Left cardiac atrium (tissue), 4 donors: ENCODE measurements at places on chromosomes 7 and 10. TPM values are rescaled to one million over a fixed set of nuclear protein-coding genes. Genes with fewer than 3 reads are reported as not detected.

Gene TMEM213
- total RNA-seq: not detected

Gene NRCAM
- 3.4 TPM for total RNA-seq

Gene SRRM3
- total RNA-seq: 19.7 TPM

Gene KCP
- total RNA-seq: 0.31 TPM

Gene SPDYE11
- not detected for total RNA-seq

DNA sequence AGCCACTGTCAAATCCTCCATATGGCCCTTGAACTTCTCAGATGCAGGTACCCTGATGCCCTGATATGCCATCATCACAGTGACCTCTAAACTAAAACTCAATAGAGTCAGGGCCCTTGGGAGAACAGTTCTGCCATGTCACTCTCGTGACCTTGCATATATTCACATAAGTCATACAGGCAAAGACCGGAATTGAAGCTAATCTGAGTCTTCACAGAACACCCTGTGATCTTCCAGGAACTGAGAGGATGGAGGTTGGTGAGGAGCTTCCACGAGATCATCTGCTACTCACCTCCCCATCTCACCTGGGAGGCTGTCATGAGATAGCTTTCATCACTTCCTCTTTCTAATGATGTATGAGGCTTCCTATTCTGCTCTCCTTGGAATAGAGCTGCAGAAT lies 228.7 kb upstream of the CCDC6 start:
- DNase-seq: no peak

- DNase-seq: no peak
Observed at GRCh38 chr7:105016709-105017656, 3.0 kb downstream of the KMT2E start.

DNA sequence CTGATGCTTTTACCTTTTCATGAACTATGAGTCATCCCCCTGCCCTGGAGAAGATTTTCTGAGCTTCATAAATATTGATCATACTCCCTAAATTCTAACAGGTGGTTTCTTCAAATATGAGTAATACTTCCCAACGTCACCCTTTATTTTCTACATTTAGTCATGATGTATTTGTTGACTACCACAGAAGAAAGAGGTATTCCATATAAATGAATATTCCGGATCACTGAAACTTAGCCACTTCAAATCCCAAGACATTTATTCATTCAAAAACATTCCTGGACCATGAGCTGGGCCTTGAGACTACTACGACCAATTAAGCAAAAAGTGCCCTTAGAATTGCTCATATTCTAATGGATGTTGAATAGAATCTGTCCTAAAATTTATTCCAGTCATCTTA lies 395.8 kb upstream of the NPVF start:
- no peak for DNase-seq

DNA sequence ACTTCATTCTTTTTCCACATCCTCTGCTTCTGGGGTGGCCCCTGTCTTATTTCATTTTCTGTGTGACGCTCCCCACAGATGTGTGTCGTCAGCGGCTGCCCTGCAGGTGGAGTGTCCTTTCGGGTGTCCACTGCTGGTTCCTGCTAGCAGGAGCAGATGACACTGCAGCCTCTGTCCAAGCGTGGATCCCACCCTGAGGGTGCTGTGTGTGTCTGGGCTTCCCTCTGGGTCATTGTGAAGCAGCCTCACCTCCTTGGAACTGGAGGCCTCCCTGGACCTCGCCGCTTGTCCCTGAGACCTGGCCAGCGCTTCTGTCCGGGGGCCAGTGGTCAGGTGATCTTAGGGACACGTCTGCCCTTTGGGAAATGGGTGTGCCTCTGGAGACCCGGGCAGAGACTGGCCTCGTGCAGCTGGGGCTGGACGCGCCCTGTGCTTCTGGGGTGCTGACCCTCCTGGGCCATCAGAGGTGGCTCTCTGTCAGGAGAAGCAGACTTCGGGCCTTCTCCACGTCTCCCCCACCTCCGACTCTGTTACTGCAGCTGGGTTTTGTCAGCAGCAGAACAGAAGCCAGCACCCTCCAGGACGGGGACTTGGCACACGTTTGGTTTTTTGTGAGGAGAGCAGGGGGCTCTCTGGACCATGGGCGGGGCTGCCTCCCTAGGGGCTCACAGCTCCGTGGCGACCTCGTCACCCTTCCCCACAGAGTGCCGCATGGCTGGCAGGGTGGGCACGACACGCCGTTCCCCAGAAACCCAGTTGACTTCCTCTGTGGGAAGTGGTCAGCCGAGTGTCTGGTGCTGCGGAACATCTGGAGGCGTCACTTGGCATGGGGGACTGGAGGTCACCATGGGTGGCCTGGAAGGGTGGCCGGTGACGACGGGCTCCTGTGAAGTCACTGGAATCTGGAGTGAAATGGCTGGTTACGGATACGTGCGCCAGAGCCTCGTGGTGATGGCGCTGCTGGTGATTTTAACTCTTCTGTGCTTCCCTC lies 48.4 kb downstream of the INPP5A start:
- peak; percentile 56 for DNase-seq

GRCh38 chr10:130338636-130339024 lies 202.4 kb downstream of the GLRX3 start:
- no peak for DNase-seq

DNA sequence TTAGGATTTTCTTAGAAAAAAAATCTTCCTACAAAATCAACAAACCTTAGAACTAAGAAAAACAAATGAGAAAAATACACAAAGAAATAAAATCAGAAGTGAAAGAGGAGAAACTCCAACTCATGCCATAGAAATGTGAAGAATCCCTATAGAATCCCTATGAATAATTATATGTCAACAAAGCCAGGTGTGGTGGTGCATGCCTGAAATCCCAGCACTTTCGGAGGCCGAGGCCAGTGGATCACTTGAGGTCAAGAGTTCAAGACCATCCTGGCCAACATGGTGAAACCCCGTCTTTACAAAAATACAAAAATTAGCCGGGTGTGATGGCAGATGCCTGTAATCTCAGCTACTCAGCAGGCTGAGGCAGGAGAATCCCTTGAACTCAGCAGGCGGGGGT lies 27.1 kb downstream of the ACSM6 start:
- DNase-seq: no peak

DNA sequence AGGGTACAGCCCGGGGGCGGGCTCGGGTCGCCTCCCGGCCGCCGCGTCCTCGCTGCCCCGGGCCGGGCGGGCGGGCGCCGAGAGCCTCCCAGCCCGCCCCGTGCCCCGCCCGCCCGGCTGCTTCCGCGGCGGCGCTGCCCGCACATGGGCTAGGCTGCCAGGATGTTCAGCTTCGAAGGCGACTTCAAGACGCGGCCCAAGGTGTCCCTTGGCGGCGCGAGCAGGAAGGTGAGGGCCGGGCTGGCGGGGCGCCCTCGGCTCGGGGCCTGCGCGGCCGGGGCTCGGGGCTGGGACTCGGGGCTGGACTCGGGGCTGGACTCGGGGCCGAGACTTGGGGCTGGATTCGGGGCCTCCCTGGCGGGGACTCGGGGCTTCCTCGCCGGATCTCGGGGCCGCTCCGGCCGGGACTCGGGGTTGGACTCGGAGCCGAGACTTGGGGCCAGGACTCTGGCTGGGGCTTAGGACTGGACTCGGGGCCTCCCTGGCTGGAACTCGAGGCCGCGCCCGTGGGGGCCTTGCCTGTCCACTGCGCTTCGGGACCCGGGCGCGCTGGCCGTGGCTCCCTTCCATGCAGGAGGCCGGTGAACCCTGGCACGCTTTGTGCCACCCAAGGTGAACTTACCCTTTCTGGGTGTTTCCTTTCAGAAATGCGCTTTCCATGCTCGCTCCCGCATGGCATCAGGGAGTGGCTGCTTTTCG lies 534 bp downstream of the UBE3C start:
- DNase-seq: peak; percentile 68

DNA sequence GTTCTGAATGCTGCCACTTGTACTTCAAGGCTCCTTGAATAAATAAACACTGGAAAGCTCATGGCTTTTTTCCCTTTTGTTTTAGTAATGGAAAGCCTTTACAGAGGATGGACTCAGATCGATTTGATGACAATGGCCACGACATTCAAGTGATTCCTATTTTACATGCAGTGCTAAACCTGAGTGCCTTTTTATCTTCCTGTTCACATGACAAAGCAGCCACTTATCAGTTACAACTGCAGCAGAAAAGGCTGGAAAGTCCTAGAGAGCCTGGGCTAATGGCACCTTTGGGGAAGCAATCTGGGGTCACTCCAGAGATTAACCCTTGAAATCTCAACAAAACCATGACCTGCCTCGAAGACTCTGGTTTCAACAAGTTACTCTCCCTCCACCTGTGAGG lies 249.0 kb upstream of the AUTS2 start:
- no peak for DNase-seq

DNA sequence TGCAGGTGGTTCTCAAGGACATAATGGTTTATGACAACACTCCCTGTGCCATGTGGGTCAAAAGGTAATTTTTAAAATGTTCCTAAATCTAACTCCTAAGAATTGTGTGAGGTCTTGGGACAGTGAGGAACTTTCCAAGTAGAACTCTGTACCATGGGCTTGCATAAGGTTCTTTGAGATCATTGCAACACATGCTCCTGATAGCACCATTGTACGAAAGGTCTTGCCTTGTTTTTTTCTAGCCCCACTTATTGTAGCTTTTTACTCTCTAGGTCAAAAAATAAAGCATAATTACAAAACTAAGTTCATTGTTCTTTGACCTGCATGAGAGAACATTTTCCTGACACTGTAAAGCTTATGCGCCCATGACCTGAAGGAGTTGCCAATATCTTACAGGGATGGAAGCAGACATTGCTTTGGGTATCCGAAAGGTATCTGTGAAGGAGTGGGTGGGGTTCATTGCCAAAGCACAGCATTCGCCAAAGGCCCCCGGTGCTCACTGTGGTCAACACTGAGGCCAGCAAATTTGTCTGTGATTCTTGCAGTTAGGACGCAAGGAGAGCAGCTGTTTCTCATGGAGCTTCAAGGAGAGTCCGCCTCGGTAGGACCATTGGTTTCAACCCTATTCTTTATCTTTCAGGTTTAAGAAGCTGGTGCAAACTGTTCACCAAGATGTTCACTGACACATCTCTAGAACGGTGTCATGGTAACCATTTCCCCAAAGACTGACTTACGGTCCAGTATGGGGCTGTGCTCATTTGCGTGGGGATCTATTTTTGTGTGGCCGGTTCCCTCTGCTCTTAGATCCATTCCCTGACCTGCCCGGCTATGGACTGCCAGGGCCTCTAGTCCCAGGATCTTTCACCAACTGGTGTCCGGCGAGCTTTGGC lies 7.6 kb upstream of the PRKAG2 start:
- DNase-seq: no peak

DNA sequence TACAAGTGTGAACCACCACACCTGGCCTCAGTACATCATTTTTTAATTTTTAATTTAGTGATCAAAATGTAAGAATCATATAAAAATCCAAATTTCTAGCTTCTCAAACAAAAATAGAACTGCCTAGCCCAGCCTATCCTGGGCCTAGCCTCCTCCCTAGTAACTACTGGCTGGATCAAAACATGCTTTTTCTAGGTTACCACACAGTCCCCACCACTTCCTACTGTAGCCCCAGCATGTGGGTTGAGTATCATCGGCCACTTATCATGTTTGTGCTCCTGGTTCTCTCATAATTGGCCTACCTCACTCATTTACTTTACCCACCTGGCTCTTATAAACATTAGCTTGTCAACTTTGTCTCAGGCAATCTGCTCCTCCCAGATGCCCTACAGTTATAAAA lies 52.9 kb downstream of the DNAJC12 start:
- DNase-seq: no peak

DNA sequence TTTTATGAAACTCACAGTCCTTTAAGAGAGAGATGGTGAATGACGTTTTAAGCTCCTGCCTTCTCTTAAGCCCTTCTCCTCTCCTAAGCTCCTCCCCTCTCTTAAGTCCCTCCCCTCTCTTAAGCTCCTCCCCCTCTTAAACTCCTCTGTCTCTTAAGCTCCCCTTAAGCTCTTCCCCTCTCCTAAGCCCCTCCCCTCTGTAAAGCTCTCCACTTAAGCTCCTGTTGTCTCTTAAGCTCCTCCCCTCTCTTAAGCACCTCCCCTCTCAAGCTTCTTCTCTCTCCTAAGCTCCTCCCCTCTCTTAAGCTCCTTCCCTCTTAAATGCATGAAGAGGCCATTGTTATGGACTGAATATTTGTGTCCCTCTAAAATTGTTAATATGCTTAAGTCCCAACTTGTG lies 1180.6 kb upstream of the AUTS2 start:
- no peak for DNase-seq
